ENCODE measurements at places on chromosomes 3 and 15.
A peak's percentile ranks its signal among the peaks of the same experiment; 100 is the strongest.

- ATAC-seq = no peak
These were observed 16.2 kb upstream of the RPS17 start for GRCh38 chr15:82556315-82557035.

DNA sequence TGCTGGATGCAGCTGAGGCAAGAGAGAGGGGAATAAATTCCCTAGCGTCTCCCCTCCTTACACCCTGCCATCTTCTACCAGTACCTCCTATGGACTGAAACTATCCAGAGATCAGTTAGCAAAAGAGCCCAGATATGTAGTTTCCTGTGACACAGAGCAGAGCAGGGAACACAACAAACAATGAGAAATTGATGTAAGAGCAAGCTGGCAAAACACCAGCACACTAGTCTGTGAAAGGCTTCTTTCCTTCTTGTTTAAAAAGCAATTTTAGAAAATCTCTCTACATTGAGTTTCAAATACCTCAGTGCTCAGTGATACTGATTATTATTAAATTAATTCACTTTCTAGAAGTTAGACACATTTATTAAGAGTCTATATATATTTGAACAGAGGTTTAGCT, 215.6 kb upstream of the AZI2 start:
- no peak for ATAC-seq

- no peak for ATAC-seq
These were observed 629.6 kb downstream of the PYDC2 start for GRCh38 chr3:192090586-192090985.

DNA sequence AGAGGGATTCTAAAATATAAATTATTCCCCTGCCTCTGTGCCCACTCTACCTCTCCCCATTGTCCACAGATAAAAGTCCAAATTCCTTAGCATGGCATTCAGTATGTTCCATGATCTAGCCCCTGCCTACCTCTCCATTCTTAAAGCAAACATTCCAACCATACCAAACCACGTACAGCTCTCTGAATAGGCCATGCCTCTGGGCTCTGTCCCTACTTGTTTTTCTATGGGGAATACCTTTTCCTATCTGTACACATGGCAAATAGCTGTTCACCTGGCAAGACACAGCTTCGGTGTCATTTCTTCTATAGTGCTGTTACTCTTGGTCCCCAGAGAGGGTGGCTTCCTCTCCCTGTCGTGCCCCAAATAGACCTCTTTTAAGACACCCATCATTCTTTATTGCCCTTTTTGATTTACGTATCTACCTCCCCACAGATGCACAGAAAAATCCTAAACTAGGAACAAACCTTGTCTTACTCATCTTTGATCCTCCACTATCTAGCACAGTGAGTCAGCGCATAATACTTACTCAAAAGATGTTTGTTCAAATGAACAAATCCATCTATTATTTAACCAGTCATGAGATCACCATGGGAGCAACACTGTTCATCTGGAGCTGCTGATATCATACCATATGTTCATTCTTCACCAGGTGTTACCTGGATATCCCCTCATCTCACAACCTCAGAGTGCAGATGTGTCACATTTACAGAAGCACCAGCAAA, 329.8 kb downstream of the THSD4 start:
- ATAC-seq = peak; percentile 58

DNA sequence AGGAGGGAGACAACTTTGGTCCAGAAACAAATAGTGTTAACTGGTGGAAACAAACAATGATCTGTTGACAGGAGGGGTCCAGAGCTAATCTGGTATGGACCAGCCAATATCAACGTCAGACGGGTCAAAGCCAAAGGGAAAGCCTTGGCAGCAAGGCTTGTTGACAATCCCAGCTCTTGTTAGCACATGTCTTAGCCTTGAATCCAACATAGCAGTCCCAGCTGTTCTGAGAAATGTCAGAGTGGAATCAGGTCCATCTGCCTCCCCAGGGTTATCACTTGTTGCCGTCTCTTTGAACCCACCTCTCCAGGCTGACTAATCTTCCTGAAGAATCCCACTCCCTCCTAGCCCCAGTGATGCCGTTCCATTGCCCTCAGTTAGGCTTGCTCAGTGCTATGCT, 404.6 kb upstream of the MCTP2 start:
- ATAC-seq = no peak

GRCh38 chr15:42084465-42085235, 9.7 kb downstream of the PLA2G4D start:
- peak; percentile 94 for ATAC-seq

DNA sequence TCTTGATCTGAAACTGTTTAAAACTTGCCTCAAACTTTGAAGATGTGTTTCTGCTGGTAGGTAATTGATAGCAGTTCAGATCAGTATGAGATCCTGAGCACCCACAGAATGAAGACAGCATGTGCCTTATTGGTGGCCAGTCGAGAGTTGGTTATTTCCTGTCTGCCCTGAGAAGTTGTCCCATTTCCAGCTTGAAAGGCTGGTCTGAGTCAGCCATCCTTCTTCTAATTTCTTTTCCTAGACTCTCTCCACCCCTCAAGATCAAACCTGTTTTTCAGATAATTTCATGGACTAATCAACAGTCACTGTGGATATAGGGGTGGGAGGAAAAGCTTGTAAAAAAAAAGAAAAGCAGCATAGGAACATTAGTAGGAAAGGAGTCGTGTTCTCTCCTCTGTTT, 464.4 kb downstream of the FOXP1 start:
- ATAC-seq = peak; percentile 47

GRCh38 chr3:55537563-55537962, 50.5 kb upstream of the WNT5A start:
- no peak for ATAC-seq

Measured in esophagus mucosa (tissue), 1 donor.